NCI-H446 (cell line): ENCODE measurements at places on chromosomes 4 and X.

- peak; percentile 13 for DNase-seq
Measured at GRCh38 chr4:169397762-169398161, 127.0 kb upstream of the SH3RF1 start.

DNA sequence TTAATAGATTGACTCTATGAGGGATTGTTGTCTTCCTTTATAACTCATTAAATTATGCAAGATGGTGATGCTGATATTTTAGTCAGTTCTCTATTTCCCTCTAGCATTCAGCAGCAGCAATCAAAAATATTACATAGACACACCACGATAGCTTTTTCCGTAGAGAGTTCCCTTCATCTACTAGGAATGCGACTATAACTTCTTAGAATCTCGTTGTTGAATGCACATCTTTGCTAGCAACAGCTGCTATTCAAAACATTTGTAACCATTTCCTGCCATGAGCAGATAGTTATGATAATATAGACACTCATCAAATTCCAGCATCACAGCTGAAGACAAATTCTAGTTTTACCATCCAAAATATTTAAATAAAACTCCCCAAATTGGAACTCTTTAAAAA is 147.4 kb upstream of the FGF13 start:
- no peak for DNase-seq

- DNase-seq: no peak
Measured at GRCh38 chrX:10103023-10103422, 53.8 kb upstream of the CLCN4 start.

DNA sequence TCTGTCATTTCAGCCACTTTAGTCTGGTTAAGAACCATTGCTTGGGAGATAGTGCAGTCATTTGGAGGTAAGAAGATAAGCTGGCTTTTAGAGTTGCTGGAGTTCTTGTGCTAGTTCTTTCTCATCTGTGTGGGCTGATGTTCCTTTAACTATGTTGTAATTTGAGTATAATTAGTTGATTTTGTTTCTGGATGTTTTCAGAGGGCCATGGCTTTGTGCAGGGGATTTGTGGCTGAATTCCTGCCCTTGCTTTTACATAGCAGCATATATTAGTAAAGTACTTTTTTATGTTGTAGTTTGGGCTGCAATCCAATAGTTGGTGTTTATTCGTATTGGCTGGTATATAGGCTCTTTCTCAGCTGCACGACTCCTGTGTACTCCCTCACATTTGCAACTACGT is 339.6 kb downstream of the ANKRD50 start:
- DNase-seq: no peak

DNA sequence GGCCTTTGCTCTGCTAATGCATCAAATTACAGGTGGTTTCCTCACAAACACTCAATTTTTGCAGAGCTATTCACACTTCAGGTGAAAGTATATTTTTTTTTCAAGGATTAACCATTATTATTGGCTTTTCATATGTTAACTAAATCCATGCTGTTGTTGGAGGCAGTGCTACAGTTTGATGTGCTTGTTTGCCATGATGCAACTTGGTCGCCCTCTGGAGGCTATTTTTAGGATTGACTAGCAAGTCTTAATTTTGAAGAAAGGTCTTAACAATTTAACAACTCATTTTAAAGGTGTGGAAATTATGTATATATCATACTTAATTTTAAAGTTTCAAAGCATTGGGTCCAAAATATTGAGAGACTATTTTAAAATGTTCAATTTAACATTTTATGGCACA is 168.8 kb upstream of the FAM47A start:
- no peak for DNase-seq

DNA sequence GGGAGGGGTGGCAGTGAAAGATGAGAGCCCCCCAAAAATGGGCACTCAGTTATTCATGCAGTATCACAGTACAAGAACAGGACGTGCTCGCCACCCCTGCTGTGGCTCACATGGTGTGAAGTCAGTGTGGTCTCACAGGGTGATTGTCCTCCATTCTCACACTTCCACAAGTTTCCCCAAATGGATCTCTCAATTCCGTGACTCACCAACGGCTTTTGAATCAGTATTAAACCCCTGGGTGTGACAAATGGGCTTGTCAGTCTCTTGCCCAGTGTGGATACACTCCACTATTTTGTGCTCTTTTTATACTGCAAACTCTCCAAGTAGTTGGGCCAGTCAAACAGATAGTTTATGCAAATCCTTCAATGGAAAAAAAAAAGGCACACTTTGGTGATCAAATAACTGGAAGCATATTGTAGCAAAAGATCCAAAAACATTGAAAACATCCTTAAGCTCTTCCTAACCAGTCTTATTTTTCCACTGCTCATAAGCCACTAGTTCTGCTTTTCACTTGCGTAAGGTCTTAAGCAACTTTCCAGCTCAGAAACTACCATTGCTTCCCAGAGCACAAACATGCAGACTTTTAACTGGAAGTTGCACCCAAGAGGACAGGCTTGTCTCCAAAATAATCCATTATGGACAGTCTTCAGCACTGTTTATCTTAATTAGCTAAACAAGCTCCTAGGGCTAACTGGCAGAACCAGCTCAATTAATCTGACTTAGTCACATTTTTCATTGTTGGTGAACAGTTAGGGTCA is 365.7 kb downstream of the PPP3CA start:
- no peak for DNase-seq

- no peak for DNase-seq
Measured at GRCh38 chrX:34563804-34564203, 93.3 kb downstream of the TMEM47 start.

GRCh38 chrX:108186811-108187210 is 95.2 kb downstream of the ATG4A start:
- DNase-seq: no peak

- no peak for DNase-seq
Measured at GRCh38 chrX:31480696-31481095, 408.9 kb upstream of the FTHL17 start.

DNA sequence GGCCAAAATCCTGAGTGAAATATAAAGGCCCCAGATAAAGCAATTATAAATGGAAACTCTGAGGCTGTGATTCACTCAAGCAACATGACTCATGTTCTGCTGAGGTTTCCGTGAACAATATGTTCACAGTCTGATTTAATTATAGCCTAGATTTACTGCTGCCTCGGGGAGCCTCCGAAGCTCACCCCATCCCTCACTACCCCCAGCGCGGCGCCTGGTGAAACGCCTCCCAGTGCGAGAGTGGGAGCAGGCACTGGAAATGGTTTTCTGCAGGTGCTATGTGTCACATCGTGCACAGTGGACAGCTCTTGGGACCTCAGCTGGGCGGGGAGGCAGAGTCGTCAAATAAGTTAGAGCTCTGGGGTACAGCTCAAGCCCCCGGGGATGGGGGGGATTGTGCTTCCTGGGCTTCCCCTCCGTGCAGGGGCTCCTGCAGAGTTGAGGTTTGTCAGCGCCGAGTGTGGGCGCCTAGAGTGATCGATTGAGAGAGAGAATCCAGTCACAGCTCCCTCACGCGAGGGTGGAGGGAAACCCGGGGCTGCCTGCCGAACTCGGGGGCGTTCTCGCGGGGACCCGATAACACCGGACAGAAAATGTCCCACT is 110.6 kb downstream of the PHKA2 start:
- no peak for DNase-seq

DNA sequence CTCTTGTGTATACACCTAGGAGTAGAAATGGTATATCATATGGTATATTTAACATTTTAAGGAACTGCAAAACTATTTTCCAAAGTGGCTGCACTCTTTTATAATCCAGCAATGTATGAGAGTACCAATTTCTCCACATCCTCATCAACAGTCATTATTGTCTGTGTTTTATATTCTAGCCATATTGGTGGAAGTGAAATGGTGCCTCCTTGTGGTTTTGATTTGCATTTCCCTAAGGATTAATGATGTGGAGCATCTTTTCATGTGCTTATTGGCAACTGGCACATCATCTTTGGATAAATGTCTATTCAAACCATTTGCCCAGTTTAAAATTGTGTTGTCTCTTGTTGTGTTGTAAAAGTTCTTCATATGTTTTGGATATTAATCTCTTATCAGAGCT is 9.6 kb downstream of the BMP15 start:
- DNase-seq: no peak

- no peak for DNase-seq
Measured at GRCh38 chr4:65120287-65120686, 550.0 kb downstream of the EPHA5 start.

DNA sequence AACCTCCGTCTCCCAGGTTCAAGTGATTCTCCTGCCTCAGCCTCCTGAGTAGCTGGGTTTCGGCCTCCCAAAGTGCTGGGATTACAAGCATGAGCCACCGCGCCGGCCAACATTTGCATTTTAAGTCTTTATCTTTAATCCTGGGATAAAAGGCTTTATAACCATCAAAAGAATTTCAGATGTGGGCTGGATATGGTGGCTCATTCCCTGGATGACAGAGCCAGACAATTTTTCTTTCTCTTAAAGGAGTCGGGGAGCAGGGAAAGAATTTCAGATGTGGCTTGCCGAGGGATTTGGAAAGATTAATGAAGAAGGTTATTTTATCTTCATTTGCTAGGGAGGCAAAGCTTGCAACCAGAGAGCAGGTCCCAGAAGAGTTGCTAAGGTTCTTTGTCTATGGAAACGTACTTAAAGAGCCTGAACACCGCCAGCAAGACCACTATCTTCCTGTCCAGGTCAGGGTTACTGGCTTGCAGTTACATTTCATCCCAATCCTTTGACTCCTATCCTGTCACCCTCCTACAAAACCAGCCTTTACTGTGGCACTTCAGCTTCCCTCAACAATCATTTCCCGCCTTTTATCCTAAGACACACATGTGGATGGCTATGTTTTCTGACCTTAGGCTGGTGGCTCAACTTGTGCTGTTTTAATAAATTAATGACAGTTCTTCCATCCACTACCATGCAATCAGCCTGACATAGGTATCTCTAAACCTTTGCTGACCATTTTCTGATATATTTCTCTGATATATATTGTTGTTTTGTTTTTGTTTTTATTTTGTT is 3.9 kb upstream of the KLHL8 start:
- no peak for DNase-seq

DNA sequence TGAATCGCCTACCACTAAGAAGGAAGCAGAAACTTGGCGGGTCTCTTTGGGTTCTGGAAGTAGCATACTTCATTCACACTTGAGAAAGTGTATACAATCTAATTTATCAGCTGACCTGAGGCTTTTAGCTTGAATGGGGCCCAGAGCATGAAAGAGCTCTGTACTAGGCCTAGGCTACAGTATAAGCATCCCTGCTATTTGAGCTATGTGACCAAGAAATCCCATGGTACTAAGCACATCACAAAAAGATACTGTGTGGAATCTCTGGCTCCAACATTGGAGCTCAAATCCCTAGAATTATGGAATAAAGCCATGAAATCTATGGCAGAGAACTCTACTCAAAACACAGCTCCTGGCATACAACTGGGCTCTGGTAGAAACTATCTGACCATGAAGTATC is 43.9 kb upstream of the CCDC149 start:
- DNase-seq: no peak

- no peak for DNase-seq
Measured at GRCh38 chr4:147863111-147863747, 131.3 kb downstream of the ARHGAP10 start.

DNA sequence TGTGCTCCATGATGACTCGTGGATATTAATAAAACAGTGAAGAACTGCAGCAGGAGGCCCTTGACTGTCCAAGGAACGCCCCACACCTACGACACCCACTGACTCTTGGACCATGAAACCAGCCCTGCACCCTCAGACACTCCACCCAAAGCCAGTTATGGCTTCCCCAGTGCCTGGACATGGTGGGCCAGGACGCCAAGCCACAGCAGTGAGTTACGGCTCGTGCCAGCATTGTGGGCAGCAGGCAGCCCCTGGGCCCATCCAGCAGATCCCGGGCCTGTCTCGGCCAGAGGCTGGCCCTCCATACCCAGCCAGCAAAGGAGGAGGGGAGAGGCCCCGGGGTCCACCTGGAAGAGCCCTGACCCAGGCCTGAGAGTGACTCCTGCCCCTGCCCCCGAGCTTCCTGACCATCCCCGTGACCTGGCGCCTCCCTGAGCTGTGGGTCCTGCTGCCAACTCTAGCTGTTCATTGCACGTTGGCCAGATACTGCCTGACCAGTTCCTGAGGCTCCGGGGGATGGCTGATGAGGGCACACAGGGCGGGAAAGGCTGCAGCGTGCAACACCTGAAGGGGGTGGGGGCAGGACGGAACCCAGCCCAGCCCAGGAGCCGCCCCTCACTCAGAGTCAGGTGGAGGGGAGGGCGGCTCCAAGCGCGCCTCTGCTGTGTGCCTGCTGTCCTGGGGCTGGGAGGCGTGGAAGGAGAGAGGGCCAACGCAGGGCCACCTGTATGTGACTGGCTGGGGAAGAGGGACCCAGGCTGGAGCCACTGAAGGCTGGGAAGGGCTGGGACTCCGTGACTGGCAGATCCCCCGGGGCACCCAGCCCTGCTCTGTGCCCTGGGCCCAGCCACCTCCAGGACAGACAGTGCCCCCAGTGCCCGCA is 739 bp downstream of the SLC49A3 start:
- no peak for DNase-seq

- DNase-seq: no peak
Measured at GRCh38 chr4:165439344-165439743, 60.5 kb downstream of the CPE start.

DNA sequence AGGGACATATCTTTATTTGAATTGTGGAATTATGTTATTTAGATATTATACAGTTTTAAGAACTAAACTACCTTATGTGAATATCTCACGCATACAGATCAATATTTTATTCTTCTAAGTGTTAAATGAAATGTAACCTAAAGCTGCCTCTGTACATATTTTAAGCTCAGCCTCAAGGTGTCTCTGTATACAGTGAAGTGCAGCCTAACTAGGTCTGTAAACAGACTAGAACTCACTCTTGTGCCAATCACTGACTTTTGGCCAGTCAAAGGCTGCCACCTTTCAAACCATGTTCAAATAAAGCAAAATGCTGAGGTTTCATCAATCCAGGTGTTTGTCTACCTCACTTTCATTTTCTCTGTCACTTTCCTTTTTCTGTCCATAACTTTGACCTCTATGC is 1074.5 kb upstream of the PRKX start:
- DNase-seq: no peak

GRCh38 chr4:113825272-113825671 is 63.7 kb upstream of the CAMK2D start:
- no peak for DNase-seq

DNA sequence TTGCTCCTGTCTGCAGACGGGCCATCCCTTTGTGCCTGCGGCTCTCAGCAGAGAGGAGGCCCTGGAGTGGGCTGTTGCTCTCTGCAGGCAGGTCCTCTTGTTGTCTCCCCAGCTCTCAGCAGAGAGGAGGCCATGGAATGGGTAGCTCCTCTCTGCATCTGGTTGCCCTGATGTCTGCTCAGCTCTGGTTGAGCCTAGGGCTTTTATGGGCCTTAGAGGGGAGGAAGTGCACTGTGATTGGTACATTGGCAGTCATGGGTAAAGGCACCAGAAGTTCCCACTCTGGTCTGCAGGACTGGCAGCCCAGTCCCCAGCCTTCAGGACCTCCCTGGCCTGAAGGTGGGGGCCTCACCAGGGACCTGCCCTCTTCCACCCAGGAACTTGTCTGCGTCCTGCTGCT is 21.5 kb downstream of the SPON2 start:
- no peak for DNase-seq

GRCh38 chr4:111269439-111269838 is 646.6 kb upstream of the PITX2 start:
- no peak for DNase-seq

- no peak for DNase-seq
Measured at GRCh38 chr4:139756391-139757180, 91.0 kb downstream of the MGST2 start.

GRCh38 chr4:57064811-57065711 is 45.1 kb downstream of the IGFBP7 start:
- peak; percentile 62 for DNase-seq

- DNase-seq: no peak
Measured at GRCh38 chr4:68803013-68803412, 12.8 kb upstream of the UGT2B10 start.
